ENCODE measurements at places on chromosomes 11 and 22.

- DNase-seq: no peak
Observed at GRCh38 chr11:69652999-69653398, 12.0 kb downstream of the CCND1 start.

- DNase-seq: no peak
Observed at GRCh38 chr11:133999355-133999754, 42.6 kb upstream of the IGSF9B start.

DNA sequence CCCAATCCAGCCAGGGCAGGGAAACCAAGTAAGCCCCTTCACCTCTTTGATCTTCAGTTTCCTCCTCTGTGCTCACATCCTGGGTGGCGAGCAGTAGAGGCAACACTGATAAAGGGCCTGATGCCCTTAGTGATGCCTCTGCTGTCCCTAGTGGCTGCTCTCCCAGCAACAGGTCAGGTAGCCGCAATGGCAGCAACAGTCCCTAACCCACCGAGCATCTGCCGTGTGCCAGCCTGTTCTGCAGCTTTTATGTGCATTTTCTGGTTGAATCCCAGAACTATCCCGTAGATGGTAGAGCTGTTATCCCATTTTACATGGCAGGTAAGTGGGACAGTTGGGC lies 5.2 kb downstream of the SCYL1 start:
- no peak for DNase-seq

- no peak for DNase-seq
Observed at GRCh38 chr11:128765571-128766549, 72.0 kb downstream of the FLI1 start.

DNA sequence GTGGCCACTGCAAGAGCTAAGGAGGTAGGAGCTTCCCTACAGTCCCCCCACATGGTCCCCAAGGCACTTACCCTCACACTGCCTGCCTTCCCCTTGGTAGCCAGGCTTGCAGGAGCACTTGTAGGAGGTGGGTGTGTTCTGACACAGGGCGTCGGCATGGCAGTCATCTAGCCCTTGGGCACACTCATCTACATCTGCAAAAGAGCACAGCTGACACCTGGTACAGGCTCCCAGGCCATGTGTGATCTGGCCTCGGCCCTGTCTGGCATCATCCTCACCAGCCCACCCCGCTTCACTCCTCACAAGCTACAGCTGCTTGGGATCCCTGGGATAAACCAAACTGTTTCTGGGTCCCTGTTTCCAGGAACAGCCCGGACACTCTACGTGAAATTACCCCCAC lies 1.8 kb downstream of the SCUBE2 start:
- no peak for DNase-seq

DNA sequence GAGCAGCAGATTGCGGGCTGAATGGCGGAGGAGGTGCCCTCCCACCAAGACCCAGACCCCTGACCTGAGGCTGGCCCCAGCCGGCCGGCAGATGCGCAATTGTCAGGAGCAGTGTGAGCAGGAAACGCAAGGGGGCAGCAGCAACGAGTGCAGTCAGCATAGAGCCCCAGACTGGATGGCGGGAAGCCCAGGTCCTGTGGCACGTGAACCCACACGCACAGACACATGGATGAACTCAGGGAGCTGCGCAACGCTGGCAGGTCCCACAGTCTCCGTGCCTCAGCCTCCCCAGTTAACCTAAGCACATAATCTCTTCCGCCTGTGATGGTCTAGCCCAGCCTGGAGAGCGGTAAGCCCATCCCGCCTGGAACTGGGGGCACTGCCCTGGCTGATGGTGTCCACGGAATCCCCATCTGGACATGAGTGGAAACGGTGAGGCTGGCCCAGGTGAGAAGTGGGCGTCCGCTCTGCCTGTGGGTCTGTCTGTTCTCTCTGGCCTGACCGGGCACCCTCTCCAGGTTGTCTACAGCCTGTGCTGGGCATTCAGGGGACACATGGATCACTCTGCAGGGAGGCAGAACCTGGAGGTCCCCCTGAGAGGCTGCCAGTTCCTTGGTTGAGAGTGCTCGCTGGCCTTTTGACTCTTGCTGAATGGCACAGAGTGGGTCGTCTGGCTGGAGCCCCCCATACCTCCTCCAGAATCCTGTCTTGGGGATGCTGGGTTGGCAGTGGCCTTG lies 626 bp upstream of the TBX10 start:
- DNase-seq: peak; percentile 26

- DNase-seq: no peak
Observed at GRCh38 chr11:43289368-43289767, 22.4 kb upstream of the API5 start.

- DNase-seq: no peak
Observed at GRCh38 chr22:34019190-34019845, 99.0 kb upstream of the LARGE1 start.

GRCh38 chr11:74492084-74492483 lies 1.4 kb downstream of the LIPT2 start:
- DNase-seq: no peak

DNA sequence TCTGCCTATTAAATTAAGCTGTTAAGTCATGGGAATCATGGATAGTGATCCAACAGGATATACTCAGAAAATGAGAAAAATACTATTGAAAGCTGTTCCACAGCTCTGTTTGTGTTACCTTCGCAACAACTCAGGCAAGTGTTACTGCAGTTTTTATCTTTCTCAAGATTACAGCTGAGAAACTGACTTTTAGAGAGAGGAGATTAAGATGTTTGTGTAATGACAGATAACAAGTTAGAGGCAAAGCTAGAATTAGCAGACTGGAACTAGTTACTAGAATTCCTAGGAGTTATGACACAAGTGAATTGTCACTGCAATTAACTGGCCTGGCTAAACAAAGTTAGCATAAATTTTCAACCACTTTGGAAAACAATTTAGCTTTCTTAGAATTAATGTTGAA lies 1.6 kb downstream of the SLN start:
- no peak for DNase-seq

DNA sequence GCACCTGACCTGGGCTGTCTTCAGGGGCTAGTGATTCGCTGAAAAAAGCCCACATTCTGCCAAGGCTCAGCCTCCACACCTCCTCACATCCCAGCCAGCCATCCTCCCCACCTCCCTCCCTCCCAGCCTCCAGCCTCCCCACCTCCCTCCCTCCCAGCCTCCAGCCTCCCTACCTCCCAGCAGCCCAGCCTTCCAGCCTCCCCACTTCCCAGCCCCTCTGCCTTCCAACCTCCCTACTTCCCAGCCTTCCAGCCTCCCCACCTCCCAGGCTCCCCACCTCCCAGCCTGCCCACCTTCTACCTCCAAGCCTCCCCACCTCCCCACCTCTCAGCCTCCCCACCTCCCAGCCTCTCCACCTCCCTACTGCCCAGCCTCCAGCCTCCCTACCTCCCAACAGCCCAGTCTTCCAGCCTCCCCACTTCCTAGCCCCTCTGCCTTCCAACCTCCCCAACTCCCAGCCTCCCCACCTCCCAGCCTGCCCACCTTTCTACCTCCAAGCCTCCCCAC lies 33.7 kb upstream of the TH start:
- DNase-seq: no peak

DNA sequence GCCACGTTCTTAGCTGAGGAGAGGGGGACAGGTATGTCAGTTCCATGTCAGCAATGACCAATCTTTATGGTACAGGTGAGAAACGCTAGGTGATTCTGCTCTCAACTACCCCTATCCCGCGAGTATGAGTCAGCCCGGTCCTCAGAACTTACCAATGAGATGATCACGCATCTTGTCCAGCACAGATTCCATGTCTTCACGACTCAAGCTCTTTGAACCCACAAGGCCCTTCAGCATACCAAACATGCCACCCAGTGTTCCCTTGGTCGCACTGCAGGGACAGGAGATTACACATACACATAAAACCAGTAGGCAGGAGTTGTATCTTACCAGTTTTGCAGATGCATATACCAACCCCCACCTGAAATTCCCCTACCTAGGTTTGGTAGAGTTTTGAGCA lies 2.9 kb downstream of the SRPRA start:
- DNase-seq: no peak

GRCh38 chr11:58963551-58964104 lies 24.3 kb downstream of the GLYATL1 start:
- peak; percentile 45 for DNase-seq

DNA sequence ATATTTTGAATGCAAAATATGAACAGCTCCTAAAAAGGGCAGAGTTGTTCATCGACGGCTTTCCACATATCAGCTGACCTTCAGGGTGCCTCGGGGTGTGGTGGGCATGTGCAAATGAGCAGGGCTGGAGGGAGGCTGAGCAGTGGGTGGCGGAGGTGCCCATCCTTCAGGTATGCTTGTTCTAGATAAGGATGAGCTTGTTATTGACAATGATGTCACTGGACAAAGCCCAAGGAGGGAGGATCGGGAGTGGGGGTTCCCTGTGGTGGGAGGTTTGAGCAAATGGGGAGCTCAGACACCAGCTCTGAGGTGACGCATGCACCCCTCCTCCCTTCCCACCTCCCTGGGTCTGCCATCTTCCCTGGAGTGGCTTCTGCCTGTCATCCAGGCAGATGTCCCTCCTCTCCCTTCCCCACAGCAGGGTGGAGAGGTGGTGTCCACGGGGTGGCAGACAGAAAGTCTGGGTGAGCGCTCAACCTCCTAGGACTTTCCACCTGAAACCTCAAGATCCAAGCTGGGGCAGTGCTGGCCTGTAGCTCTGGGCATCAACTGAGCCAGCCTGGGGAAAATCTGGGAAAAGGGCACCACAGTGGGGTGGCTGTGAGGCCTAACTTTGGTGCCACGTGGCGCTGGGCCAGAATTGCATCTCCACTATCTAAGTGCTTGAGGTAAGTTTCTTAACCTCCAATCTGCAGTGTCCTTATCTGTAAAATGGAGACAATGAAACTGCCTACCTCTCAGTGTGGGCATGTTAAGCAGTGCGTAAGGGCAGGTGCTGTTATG lies 106.3 kb upstream of the THY1 start:
- DNase-seq: no peak

- DNase-seq: no peak
Observed at GRCh38 chr22:47633111-47633510, 870.7 kb downstream of the TBC1D22A start.

- DNase-seq: no peak
Observed at GRCh38 chr22:36585841-36586240, 56.9 kb upstream of the EIF3D start.

GRCh38 chr22:41239443-41240128 lies 1.1 kb downstream of the CHADL start:
- DNase-seq: no peak

- no peak for DNase-seq
Observed at GRCh38 chr11:4605057-4605456, 3.0 kb downstream of the TRIM68 start.

GRCh38 chr22:23269441-23270211 lies 89.3 kb downstream of the BCR start:
- DNase-seq: no peak

GRCh38 chr11:92295175-92296137 lies 70.8 kb downstream of the FAT3 start:
- DNase-seq: peak; percentile 58

GRCh38 chr11:91798240-91798639 lies 426.4 kb upstream of the FAT3 start:
- no peak for DNase-seq

GRCh38 chr11:8325591-8326304 lies 62.1 kb upstream of the LMO1 start:
- DNase-seq: no peak

GRCh38 chr11:69011624-69012091 lies 1.4 kb downstream of the MRGPRF start:
- no peak for DNase-seq

DNA sequence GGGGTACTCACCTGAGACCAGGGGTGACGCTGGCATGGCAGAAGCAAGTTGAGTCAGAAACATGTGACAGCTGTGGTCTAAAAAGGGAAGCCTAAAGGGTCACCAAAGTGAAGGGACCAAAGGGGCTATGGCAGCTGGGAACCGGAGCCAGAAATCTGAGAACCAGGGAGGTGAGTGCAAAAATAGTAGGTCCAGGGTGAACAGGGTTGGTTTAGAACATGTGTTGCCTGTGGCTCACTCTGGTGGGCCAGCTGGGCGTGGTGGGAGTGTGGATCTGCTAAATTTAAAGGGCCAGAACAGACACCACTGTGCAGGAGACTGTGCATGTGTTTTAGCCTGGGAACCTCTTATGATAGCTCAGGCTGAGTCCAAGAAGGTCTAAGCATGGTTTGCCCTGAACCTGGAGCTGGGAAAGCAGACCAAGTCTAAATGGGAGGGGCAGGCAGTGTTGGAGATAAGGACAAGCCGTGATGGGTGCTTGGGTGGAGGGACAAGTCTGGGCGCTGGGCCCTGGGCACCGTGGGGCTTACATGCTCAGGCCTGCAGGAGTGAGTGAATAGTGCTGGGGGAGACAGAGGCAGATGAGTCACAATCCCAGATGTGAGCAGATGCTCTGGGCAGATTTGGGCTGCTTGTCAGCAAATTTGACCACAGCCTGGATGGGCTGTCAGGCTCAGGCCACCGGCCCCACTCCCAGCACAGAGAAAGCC lies 41.4 kb upstream of the ZBED5 start:
- no peak for DNase-seq

- no peak for DNase-seq
Observed at GRCh38 chr11:996681-997080, 39.8 kb downstream of the MUC6 start.

DNA sequence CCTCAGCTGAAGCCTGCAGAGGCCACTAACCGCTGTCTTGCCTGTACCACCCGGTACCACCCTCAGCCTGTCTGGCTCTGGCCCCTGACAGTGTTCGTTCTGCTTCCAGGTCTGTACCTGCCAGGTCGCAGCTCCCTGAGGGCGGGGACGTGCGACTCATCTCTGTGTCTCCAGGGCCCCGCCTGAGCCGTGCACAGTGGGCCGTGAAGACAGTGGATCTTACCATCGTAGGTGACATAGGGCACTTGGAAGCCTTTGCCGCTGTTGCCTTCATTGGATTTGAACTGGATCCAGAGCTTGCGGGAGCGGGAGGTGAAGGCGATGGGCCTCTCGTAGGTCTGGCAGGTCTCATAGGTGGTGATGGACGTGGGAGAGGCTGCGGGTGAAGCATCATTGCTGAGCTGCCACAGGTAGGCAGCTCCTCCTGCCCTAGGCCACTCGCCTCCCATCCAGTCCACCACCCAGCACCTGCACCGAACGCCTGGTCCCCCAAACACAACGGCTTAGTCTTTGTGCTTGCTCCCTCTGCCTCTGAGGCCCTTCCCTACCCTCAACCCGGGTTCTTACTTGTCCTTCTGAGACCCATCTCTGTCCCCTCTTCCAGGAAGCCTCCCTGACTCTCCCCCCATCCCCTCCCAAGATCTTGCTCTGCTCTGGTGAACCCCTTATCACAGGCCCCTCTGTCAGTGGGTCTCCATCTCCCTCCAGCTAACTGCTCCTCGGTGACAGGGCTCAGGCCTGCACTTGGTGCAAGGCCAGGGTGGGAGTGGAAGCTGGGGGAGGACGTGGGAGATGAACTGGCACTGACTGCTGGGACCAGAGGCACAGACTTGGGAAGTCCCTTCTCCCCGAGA lies 21.1 kb upstream of the TTLL12 start:
- no peak for DNase-seq

DNA sequence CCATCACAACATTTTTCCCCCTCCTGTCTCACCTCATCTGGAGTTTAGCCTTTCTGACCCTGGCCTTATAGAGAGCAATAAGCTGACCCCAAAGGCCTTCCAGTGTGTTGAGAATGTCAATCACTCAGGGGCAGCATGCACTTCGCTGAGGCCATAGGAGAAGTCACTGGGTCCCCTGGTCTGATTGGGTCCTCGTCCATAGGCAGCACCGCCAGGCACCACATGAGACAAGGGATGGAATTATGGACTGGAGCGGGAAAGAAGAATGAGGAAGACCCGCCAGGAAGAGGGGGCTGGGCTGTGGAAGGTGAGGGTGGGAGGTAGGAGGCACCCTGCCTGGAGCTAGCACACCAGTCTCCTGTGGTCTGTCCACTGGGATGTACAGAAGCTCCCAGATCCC lies 72.9 kb downstream of the DSCAML1 start:
- no peak for DNase-seq

All from stromal cell of bone marrow (primary cell).